ENCODE measurements at places on chromosomes 4 and X. TPM values are rescaled to one million over a fixed set of nuclear protein-coding genes. Genes with fewer than 3 reads are reported as not detected.

The HSFX1 gene
- 1.00 TPM for total RNA-seq

The CXCL1 gene
- not detected for total RNA-seq

The NDNF gene
- total RNA-seq: 0.34 TPM

The SCD5 gene
- total RNA-seq: 1.5 TPM

The GALNTL6 gene
- total RNA-seq: not detected

The GABRE gene
- total RNA-seq: not detected

The DDIT4L gene
- 0.72 TPM for total RNA-seq

The RRH gene
- total RNA-seq: 0.99 TPM

The BMX gene
- not detected for total RNA-seq

The ATP2B3 gene
- not detected for total RNA-seq

The MAP9 gene
- total RNA-seq: 8.0 TPM

The MAGEA3 gene
- not detected for total RNA-seq

The GATB gene
- total RNA-seq: 19.5 TPM

The RASGEF1B gene
- 8.6 TPM for total RNA-seq

The HTN1 gene
- total RNA-seq: not detected

The RENBP gene
- 11.6 TPM for total RNA-seq

The GAGE13 gene
- not detected for total RNA-seq

The LDOC1 gene
- total RNA-seq: 5.8 TPM

The DRD5 gene
- total RNA-seq: not detected

The BGN gene
- total RNA-seq: not detected

The MAGED4 gene
- total RNA-seq: 0.96 TPM

The ARSJ gene
- not detected for total RNA-seq

The SPOCK3 gene
- not detected for total RNA-seq

The MGAT4D gene
- not detected for total RNA-seq

The COX7B2 gene
- total RNA-seq: not detected

The KLF3 gene
- total RNA-seq: 7.4 TPM

The SYTL5 gene
- total RNA-seq: not detected

The TXK gene
- total RNA-seq: 52.3 TPM

The TCEAL3 gene
- total RNA-seq: 5.9 TPM

The GPR173 gene
- 0.31 TPM for total RNA-seq

The LPAR4 gene
- not detected for total RNA-seq

The PDLIM3 gene
- 1.5 TPM for total RNA-seq

The ADGRL3 gene
- not detected for total RNA-seq

The COQ2 gene
- 15.9 TPM for total RNA-seq

The ADH1A gene
- total RNA-seq: not detected

The TRPC5OS gene
- not detected for total RNA-seq

The ZMAT1 gene
- total RNA-seq: 9.2 TPM

The TECRL gene
- not detected for total RNA-seq

The CTAG2 gene
- total RNA-seq: not detected

The SPANXC gene
- total RNA-seq: not detected

The XPNPEP2 gene
- total RNA-seq: 0.42 TPM

The MTHFD2L gene
- total RNA-seq: 9.7 TPM

The PCDH19 gene
- total RNA-seq: not detected

The STBD1 gene
- total RNA-seq: 0.30 TPM

The BRS3 gene
- total RNA-seq: not detected

The TSC22D3 gene
- 88.1 TPM for total RNA-seq

The SPARCL1 gene
- not detected for total RNA-seq

The L1CAM gene
- 1.8 TPM for total RNA-seq

The H2BW2 gene
- not detected for total RNA-seq

The CSAG1 gene
- not detected for total RNA-seq
